ENCODE measurements at places on chromosomes 11 and 22.

DNA sequence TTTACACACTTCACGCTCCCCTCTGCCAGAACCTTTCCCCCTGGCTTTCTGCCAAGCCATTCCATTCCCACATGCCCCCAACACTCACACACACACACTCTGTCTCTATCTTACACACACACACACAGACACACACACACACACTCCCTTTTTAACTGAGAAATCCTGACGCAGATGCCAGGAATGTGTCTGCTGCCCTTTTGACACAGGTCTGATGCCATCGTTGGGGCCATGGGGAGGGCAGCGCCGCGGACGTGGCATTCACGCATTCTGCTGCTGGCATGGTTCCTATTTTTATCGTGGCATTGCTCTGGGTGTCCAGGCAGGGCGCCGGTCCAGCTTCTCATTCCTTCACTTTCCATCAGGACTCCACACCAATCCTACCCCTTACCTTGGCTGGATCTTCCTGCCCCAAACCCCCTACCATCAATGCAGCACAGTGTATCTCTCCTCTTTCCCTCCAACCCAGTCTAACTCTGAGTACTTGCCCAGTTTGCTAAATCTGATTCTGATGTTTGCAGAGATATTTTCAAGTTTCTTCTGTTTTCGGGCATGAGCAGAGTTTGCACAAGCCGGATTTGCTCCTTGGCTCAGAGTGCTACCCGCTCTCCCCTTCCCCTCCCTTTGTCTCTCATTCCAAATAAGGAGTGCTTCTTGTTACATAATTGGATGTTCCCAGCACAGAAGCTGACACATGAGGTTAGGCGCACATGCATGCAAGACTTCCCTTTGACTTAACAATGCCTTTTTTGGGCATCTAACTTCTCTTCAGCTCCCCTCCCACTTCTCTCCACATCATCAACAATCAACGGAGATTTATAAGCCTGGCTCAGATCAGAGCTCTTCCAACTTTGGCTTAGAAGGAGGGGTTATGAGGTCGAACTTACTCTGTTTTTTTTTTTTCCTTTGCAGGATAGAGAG is 18.8 kb downstream of the SNX19 start:
- DNase-seq: peak; percentile 92

DNA sequence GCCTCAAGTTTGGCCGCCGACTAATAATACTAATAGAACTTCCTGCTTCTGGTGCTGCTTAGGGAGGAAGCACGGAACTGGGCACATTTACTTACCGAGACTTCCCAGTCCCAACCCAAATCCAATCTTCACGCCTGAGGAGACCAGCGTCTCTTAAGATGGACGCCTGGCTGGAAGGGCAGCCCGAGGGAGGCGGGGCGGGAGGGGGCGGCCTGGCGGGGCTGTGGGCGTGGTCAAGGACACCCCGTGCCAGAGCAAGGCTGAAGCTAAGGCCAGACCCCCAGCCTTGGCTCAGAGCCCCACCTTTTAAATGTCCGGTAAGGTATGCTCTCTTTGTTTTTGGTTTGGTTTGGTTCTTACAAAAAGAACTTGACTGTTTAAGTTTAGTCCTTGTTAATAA is at the start of gene GDPD4:
TSS of gene GDPD4 (minus strand) at position 177 of the 400 bp plus-strand sequence. CDS start 16,549 bp downstream, outside the sequence.
- DNase-seq: no peak

DNA sequence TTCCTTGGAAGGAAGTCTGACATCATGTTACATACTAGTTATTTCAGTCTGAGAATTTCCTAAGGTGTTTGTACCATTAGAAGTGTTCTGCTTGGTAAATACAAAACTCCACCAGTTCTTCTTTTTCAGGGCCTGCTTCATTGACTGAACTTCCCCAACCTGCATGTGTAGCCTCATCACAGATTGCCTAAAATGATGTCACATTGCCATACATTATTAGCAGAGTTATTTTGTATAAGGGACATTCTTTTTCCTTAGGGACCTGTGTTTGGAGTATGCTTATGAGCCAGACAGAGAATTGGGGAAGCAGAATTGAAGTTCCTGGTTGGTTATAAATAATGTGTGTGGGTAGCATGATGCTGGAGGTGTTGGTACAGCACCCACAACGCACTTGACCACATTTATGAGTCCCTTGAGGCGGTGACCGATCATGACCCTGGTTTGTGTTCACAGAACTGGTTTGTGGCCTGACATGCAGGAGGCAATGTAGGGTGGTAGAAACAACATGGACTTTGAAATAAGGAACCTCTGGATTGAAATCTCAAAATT is 16.4 kb upstream of the MMP7 start:
- no peak for DNase-seq

DNA sequence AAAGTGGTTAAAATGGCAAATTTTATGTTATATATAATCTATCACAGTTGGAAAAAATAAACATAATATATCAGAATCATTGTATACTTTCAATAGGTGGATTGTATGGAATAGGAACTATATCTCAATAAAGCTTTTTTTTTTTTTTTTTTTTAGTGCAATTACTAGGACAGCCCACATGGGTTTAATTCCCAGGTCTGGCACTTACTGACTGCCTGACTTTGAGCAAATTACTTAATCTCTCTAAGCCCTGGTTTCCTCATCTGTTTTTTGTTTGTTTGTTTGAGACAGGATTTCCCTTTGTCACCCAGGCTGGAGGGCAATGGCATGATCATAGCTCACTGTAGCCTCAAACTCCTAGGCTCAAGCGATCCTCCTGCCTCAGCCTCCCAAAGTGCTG is 26.1 kb upstream of the BAIAP2L2 start:
- DNase-seq: no peak

GRCh38 chr22:19448076-19448607 is 631 bp upstream of the C22orf39 start:
- DNase-seq: no peak

- no peak for DNase-seq
Observed at GRCh38 chr11:96116376-96116775, 192.5 kb upstream of the MTMR2 start.

GRCh38 chr11:88692306-88693086 is 355.0 kb upstream of the CTSC start:
- DNase-seq: no peak

DNA sequence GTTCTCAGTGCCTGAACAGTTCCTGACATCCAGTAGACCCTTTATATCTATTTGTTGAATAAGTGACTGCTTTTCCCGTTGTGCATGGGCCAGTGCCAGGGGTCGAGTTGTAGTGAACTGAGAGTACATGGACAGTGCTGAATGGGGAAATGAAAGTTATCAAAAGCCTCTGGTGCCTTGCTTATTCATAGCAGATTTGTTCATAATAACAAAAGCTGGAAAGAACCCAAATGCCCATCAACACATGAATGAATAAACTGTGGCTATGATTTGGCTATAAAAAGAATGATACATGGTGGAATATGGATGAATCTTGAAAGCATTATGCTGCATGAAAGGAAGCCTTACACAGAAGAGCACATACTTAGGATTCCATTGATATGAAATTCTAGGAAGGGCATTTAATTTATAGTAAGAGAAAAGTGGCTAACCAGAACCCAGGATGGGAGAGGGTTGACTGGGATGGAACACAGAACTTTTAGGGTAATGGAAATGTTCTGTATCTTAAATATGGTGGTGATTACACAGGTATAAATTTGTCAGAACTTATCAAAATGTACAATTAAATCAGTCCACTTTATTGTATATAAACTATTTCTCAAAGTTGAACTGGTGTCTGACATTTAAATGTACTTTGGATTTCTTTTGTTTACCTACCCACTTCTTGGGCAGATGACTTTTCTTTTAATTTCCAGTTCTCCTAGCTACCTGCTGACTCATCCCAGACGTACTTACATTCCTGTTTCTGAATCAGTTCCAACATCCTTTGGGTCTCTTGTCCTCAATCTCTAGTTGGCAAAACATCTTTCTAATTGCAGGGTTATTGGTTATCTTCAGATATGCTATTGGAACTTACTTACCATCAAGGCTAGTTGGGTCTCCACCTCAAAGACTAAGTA is 42.8 kb downstream of the PACS1 start:
- DNase-seq: peak; percentile 66

DNA sequence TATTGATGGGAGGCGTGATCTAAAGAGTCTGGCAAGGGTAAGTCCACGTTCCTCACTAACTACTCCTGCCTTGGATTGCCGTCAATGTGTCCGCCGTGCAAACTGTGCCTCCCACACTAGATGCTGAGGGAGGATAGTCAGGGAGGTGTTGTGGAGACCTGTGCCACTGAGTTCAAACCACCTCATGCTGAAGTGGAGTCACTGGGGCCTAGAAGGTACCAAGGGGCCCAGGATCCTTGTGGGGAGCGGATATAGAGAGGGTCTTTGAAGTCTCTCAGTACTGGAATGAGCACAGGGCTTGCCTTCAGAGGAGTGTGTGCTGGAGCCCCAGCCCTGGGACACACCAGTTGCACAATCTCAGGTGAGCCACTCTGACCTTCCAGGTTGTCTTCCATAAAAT is 27.1 kb upstream of the TMPRSS4 start:
- no peak for DNase-seq

GRCh38 chr11:128290106-128290840 is 297.1 kb downstream of the ETS1 start:
- peak; percentile 84 for DNase-seq

DNA sequence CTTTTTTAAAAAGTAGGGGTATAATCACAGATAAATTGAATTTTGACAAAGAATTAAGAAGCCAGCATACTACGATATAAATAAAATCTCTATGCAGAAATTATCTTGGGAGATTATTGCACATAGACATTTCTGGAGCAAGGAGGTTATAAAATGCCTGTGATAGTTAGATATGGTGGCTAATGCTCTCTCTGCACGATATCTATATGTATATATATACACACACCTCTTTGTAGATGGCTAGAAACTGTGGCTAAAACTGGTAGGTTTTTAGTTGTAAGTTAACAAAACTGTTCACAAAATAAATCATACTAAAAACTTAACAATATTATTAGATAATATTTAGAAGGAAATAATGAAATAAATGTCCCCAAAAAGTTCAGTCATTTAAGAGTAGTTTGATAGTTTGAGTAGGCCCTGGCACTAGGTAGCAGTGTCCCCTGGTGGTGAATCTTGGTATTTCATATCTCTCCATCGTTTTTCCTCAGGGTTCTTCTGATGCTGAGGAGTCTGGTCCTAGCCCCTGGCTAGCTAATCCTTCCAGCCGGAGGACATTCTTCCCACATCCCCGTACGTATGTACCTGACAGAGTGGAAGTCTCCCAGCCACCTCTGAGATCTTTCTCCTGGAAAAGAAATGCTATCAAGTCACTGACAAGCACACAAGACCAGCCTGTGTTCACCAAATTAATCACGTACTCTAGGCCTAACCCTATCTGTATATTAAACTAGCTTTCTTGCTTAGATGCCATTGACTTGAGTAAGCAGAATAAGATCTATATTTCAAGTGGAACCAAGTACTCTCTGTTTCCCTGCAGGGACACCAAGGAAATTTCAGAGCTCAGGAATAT is 32.2 kb downstream of the ART5 start:
- no peak for DNase-seq

DNA sequence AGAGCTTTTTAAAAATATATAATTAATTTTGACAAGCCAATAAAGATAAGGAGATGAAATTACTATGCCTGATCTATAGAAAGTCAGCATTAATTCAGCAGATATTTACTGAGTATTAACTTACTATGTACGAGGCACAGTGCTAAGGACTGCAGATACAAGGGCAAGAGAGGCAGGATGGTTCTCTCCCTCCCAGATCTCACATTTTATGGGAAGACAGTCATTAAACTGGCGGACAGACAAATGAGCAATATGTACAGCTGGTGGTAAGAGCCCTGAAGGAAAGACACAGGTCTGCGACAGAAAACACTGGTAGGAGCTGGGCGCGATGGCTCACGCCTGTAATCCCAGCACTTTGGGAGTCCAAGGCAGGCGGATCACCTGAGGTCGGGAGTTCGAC is 36.8 kb downstream of the MCHR1 start:
- no peak for DNase-seq

GRCh38 chr11:18466402-18466801 is 10.7 kb downstream of the LDHAL6A start:
- no peak for DNase-seq

DNA sequence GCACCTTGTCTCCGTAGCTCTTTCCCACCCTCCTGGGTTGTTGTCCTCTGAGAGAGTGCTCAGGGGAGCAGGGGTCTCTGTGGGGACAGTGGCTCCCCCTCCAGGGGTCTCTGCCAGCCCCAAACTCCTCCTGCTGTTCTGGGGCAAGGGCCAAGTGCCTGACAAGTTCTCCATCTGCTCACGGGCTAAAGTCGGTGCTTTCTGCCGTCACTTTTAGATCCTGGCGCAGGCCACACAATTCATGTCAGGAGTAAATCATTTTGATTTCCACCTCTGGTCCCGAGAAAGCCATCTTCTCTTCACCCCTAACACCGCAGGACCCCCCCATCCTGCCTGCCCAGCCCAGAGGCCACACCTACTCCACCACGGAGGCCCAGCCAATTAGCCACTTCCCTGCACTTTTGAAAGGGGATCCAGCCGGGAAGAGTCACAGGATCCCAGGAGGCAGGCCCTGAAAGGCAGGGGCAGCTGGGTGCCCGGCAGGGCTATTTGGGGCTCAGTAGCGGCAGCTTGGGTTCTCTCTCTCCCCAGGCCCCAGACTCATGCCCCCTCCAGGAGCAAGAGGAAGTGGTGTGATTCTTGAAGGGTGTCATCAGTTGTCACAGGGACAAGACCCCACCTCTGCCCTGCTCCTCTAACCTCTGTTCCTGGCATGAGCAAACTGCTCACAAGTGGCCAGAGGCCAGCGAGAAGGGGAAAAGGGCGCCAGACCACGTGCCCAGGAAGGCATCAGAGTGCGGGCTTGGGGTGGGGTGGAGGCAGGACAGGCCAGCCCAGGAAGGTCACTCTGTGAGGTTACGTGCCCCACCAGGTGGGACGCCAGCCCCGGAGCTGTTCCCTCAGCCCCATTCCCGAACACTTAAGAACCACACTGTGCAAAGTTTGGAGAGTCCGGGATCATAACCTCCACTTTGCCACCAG is 1.3 kb downstream of the MACROD1 start:
- no peak for DNase-seq

GRCh38 chr22:23289851-23290724 is 109.8 kb downstream of the BCR start:
- DNase-seq: no peak

- DNase-seq: no peak
Observed at GRCh38 chr22:39518996-39519680, 1.2 kb upstream of the ATF4 start.

DNA sequence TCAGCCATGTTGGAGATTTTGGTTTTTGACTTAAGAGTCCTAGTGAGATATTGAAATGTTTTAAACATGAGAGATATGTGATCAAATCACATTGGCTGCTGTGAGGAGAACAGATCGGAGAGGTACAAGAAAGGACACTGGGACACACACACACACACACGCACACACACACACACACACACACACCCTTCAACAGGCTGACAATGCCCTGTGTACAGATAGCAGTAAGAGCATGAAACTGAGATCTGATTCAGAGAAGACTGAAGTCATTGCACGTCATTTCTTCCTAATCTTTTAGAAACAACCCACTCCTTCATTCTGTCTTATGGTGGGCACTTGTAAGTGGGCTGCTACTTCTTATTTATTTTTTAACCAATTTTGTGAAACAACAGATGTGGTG is 200.5 kb upstream of the E2F8 start:
- no peak for DNase-seq

- DNase-seq: no peak
Observed at GRCh38 chr22:50320116-50320515, 6.7 kb downstream of the DENND6B start.

- no peak for DNase-seq
Observed at GRCh38 chr22:33361581-33361980, 303.4 kb upstream of the SYN3 start.

- no peak for DNase-seq
Observed at GRCh38 chr11:128904656-128905344, 13.6 kb downstream of the KCNJ5 start.

Measured in AG09309 (cell line).